CD14-positive monocyte (primary cell): ENCODE measurements at places on chromosomes 12 and 14. TPM values are rescaled to one million over a fixed set of nuclear protein-coding genes. Genes with fewer than 3 reads are reported as not detected.

The COL2A1 gene
- polyA plus RNA-seq = not detected

DNA sequence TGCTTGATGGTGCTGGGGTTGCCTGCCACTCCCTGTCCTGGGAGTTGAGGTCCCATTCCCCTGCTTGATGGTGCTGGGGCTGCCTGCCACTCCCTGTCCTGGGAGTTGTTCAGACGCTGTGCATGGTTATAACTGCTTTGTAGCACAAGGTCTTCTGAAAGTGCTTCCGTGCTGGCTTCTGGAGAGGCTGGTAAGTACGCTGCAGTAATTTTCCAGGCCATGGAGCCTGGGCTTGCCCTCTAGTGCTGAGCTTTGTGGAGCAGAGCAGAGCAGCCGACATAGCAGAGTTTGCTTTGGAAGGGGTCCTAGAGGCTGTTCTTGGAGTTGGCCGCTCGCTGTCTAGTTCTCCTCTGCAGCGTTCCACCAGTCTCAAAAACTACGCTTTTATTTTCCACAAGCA lies 6.3 kb downstream of the B4GALNT3 start:
- H3K27me3 ChIP-seq = peaks cover 21% of the 10 kb centered on the region
- H3K36me3 ChIP-seq = no peaks in the 10 kb centered on the region
- H3K4me3 ChIP-seq = no peak overlapping the region
- no peaks in the 10 kb centered on the region for H3K4me1 ChIP-seq
- no peak for DNase-seq

The CLEC4C gene
- polyA plus RNA-seq = 0.54 TPM

GRCh38 chr12:91179315-91179714 lies 3.3 kb downstream of the DCN start:
- H3K27me3 ChIP-seq = no peaks in the 10 kb centered on the region
- no peak overlapping the region for H3K27ac ChIP-seq
- no peaks in the 10 kb centered on the region for H3K4me1 ChIP-seq
- no peak overlapping the region for H3K4me3 ChIP-seq
- DNase-seq = no peak
- H3K36me3 ChIP-seq = no peaks in the 10 kb centered on the region

- DNase-seq = no peak
- no peak overlapping the region for H3K27ac ChIP-seq
- H3K4me3 ChIP-seq = no peak overlapping the region
- H3K27me3 ChIP-seq = no peaks in the 10 kb centered on the region
- H3K4me1 ChIP-seq = no peaks in the 10 kb centered on the region
Measured at GRCh38 chr14:53534841-53535240, 381.7 kb upstream of the DDHD1 start.

- no peak overlapping the region for H3K27ac ChIP-seq
- no peaks in the 10 kb centered on the region for H3K36me3 ChIP-seq
- no peaks in the 10 kb centered on the region for H3K27me3 ChIP-seq
- no peak overlapping the region for H3K4me3 ChIP-seq
- H3K4me1 ChIP-seq = no peaks in the 10 kb centered on the region
- no peak for DNase-seq
Measured at GRCh38 chr14:58901826-58902225, 264.1 kb downstream of the DACT1 start.

The GPR162 gene
- 78.1 and 81.7 TPM in 2 replicates for polyA plus RNA-seq

DNA sequence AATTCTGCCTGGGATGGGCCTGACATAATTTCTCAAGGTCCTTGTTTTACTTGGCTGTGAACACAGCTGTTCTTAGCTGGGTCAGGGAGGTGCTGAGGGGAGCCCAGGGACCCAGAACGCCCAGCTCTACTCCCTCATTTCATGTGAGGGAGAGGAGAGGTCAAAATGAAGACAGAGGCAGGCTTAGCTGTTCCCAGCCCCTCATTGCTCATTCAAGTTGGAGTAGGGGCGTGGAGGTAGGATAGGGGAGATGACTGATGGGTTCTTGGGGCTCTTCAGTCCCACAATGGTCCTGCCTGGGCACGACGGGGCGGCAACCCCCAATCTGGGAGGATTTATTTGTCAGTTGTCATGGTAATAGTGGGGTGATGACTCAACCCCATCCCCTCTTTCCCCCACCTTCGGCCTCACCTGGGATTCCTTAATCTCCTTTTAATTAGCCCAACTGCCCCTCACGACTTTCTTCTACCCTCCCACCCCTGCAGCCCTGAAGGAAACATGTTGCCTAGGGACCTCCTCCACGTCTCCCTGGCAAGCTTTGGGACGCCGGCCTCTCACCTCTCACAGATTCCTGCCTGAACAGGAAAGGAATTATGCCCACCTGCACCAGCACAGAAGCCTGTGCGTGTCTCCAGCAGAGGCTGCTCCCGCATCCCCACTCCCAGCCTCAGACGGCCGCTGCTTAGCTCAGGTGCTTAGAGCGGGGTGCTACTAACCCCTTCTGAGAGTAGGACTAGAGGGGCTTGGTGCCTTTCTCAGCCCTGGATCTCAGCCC lies 10.2 kb downstream of the SPRYD3 start:
- peaks cover 84% of the 10 kb centered on the region for H3K36me3 ChIP-seq
- peaks cover 39% of the 10 kb centered on the region for H3K4me1 ChIP-seq
- no peak overlapping the region for H3K4me3 ChIP-seq
- H3K27ac ChIP-seq = no peak overlapping the region
